Ascending aorta (tissue), 2 donors: ENCODE measurements at places on chromosomes 3 and 15.

- peak; percentile 18 for DNase-seq
Measured at GRCh38 chr3:42369304-42369703, 41.1 kb downstream of the LYZL4 start.

DNA sequence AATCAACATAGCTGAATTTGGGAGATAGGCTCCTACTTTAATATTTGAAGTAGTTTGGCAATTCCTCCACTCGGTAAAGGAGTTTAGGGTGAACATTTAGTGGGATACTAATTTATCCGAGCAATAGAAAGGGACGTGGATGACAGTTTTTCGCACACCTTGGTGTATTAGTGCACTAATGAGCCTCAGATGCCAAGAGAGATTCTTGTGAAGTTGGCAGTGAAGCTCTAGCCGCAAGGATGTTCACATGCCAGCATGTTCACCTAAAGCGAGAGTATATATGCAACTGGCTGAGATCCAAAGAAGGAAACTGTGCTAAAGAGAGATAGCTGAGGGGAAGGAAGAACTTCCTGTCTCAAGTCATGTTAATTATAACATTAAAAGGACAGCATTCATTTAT, 58.5 kb downstream of the TGFBR2 start:
- DNase-seq: no peak

DNA sequence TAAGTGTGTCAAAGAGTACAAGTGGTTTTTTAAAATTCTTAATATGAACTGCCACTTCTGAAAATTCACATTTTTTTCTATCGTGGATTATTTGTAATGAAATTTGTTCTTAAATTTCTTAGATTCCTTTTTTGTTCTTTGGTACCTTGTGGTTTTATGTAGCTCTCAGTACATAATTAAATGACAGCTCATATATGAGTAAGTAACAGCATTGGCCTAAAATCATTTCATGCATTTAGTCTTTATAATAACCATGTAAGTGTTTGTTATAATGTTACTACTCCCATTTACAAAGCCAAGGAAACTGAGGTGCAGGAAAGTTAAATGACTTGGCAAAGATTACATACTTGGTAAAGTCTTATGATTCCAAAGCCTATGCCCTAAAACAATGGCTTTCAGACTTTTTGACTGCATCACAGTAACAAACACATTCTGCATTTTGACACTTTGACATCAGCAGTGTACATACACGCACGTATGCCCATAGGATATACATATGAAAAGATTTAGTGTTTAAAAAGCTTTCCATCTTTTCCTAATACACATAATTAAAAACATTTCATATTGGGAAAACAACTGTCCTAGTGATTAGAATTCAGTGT, 14.9 kb downstream of the SPRED1 start:
- DNase-seq: no peak

- no peak for DNase-seq
Measured at GRCh38 chr3:52820736-52821135, 9.7 kb downstream of the ITIH4 start.

- no peak for DNase-seq
Measured at GRCh38 chr3:179244878-179245277, 6.0 kb downstream of the KCNMB3 start.
